ENCODE measurements at places on chromosomes 1 and 21.

DNA sequence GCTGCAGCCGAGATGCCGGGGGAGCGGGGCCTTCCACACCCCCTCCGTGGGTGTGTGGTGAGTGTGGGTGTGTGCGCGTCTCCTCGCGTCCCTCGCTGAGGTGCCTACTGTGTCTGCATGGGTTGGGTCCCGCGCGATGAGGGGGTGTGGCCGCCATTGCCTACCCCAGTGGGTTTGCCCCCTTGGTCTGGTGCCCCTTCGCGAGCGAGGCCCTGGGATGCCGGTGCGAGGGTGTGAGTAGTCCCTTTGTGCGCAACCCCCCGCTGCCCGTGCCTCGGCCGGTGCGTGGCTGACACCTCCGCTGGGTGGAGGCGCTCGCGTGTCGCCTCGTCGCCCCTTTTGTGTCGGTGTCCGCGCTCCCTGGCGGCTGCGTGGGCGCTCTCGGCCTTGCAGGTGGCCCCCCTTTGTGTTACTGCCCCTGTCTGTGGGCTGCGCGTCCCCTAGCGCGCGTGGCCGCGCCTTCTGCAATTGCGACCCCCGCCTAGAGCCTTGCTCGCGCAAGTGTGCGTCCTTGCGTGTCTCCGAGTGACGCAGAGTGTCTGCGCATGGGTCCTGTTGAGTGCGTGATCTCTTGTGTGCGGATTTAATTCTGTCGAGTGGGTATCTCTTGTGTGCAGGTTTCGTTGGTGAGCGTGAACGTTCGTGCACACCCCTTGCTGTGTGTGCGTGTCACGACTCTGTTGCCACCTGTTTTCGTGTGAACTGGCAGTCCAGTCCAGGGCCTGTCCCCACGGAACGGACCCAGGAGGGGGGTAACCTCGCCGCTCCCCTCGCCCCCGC, 553 bp downstream of the TTC3 start:
- peak; percentile 78 for DNase-seq

GRCh38 chr1:3734602-3735001, 17.6 kb upstream of the CCDC27 start:
- DNase-seq, result no peak

- DNase-seq, result no peak
Measured at GRCh38 chr1:99580451-99580850, 65.5 kb upstream of the PALMD start.

- DNase-seq, result no peak
Measured at GRCh38 chr1:59714966-59715365, 99.8 kb upstream of the HOOK1 start.

DNA sequence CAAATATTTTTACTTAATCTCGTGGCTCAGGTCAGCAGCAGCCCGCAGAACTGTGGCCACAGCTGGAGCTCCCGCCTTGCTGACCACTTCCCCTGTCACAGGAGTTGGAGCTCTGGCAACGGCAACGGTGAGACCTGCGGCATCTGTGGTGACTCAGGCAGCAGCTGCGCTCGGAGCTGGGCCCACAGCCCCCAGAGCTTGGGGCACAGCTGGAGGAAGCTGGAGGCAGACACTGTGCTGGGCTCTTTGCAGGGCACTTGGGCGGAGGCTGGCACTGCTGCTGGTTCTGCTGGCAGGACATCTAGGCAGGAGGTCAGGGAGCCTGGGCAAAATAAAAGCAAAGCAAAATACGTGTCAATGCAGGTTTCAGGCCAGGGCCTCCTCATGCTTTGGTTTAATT, at the start of gene LCE3A:
TSS of gene LCE3A (minus strand) at position 301 of the 400 bp plus-strand sequence. CDS start at position 301, 0 bp downstream.
- no peak for DNase-seq

DNA sequence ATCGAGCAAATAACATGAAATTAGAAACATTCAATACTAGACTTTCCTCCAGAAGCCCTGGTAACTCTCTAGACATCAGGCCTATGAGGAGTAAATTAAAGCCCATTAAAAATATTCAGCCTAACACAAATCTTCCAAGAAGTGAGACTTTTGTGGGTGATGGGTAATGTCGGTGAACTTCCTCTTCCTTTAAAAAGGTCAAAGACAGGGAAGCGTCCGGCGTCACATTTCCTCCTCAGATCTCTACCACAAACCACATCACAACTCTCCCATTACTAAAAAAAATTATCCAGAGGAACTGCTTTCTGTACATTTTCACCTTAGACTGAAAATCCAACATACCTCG, 1.4 kb downstream of the EIF4G3 start:
- DNase-seq, result peak; percentile 84

DNA sequence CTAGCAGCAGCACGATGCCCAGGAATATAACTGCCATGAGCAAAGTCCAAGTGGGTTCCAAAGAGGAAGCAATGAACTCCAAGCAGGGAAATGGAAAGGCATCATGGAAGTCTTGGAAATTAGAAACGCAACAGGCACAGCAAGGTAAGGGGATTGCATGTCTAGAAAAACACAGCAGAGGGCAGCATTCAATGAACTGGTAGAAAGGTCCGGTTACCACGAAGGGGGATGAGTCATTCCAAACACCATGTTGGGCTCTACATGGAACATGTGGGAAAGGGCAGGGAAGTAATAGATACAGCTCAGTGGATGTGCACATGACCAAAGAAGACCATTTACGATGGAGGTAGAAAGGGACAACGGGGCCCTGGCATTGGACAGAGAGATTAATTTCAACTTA, 36.4 kb downstream of the RXRG start:
- no peak for DNase-seq

DNA sequence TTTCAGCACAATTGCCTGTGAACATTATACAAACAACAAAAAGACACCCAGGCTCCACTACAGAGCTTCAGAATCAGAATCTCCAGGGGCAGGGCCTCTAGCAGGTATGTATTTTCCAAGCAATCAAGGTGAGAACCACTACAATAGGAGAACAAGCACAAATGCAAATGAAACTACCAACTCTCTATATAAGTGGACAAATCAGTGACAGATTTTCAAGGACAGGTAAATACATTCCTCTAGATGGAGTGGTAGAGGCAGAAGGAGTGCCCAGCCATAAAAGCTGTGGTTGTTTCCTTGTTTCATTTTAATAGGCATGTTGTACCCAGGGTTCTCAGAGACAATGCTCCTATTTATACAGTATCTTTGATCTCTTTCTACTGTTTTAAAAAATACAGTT, 20.1 kb upstream of the CCDC17 start:
- DNase-seq, result no peak

DNA sequence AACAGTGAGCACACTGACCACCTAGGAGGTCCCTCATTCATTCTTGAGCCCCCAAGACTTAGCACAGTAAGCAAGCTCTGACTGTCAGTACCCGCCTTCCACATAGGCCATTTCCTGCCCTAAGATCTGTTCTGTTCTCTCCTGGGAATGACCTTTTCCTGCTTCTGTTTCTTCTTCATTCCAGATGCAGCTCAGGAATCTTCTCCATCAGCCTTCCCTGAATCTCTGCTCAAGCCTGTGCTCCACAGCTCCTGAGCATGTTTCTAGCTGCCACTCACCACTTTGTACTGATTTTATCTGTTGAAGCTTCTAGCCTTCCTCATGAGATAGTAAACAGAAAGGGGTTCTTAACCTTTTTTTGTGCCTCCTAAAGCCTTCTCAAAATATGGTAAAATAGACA, 56.6 kb downstream of the ZNF281 start:
- no peak for DNase-seq

DNA sequence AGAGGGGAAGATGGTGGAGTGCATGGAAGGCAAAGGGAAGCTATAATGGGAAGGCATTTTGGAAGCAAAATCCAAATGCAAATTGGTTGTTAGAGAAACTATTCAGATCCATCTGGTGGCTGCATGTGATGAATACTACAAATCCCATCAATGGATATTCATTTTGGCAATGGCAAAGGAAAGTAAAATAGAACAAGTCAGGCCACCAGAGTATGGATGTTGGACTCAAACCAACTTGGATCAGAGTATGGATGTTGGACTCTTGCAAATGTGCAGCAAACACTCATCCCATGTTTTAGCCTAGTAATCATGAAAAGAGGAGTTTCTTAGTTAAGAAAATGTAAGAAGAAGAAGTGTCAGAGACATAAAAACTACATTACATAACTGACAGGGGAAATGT, 289.6 kb upstream of the DAB1 start:
- no peak for DNase-seq

DNA sequence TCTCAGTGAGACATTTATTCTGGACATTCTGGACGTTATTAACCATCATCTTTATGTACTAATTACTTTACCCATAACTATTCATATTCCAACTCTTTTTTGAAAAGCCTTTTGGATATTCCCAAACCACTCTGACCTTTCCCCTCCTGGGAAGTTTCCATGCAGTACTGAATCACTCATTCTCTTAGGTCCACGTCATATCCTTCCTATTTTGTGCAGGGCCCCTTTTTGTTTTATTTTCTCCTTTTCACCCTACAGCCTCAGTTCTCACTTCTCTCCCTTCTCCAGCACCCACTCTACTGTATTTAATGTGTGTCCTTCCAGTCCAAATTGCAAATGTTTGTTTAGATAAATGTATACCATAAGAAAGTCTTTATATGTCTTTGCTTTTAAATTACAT, 16.4 kb upstream of the ATP1A1 start:
- DNase-seq, result no peak

- no peak for DNase-seq
Measured at GRCh38 chr21:28640326-28640725, 352.4 kb downstream of the LTN1 start.

DNA sequence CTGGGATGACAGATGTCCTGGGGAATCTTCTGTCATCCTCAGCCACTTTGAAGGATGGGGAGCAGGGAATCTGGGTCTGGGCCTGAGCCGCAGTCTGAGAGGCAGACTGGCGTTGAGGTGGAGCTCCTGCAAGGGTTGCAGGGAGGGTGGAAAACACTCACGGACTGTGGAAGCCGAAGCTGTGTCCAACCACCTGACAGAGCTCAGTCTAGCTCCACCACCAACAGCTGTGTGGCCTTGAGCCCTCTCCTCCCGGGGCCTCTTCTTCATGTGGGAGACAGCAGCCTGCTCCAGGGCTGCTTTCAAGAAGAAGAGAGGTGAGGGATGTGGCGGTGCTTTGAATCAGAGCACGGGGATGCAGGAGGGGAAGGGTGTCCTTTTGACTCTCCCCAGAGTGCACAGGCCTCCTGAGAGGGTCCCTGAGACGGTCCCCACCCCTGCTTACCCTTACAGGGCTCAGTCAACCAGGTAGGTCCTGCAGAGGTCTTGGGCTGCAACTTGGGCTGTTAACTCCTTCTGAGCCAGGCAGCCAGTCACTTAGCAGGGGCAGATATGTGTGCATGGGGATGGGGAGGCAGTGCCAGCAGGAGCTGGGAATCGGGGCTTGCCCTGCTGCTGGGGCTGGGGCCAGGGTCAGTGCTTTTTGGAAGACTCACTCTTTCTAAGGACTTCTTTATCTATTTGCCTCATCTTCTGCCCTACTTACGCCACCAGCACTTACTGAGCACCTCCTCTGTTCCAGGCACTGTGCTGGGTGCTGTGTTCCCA, 216.3 kb downstream of the PTPRU start:
- DNase-seq, result no peak

GRCh38 chr1:204104331-204105130, 31.6 kb downstream of the SOX13 start:
- DNase-seq, result peak; percentile 31

- DNase-seq, result no peak
Measured at GRCh38 chr1:90782046-90782445, 64.9 kb upstream of the BARHL2 start.

GRCh38 chr1:230171356-230172015, 104.4 kb downstream of the GALNT2 start:
- DNase-seq, result no peak

- DNase-seq, result no peak
Measured at GRCh38 chr1:43841321-43842174, 92.1 kb upstream of the ARTN start.

- no peak for DNase-seq
Measured at GRCh38 chr21:37490084-37490483, 123.5 kb downstream of the DYRK1A start.

DNA sequence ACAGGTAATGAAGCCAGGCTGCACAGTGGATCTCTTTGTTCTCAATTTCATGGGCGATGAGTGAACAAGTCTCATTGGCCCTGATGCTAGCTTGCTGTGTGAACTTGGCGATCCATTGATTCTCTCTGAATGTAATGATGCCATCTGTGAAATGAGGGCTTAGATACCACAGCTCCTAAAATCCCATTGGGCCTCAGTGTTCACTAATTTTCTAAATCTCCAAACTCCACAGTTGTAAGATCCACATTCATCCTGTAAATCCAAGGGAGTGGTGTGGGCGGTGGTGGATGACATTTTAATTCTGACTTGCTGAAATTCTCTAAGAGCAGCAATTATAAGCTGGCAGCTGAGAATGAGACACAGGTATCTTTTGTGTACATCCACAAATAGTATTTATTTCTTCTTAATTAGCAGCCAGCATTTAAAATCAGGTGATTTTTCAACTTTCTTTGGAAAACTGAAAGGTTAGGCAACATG, 9.6 kb upstream of the ACTL8 start:
- DNase-seq, result no peak

GRCh38 chr1:161486806-161487741, 18.2 kb upstream of the FCGR2A start:
- DNase-seq, result peak; percentile 59

- no peak for DNase-seq
Measured at GRCh38 chr1:180953291-180954004, 40.8 kb downstream of the KIAA1614 start.

DNA sequence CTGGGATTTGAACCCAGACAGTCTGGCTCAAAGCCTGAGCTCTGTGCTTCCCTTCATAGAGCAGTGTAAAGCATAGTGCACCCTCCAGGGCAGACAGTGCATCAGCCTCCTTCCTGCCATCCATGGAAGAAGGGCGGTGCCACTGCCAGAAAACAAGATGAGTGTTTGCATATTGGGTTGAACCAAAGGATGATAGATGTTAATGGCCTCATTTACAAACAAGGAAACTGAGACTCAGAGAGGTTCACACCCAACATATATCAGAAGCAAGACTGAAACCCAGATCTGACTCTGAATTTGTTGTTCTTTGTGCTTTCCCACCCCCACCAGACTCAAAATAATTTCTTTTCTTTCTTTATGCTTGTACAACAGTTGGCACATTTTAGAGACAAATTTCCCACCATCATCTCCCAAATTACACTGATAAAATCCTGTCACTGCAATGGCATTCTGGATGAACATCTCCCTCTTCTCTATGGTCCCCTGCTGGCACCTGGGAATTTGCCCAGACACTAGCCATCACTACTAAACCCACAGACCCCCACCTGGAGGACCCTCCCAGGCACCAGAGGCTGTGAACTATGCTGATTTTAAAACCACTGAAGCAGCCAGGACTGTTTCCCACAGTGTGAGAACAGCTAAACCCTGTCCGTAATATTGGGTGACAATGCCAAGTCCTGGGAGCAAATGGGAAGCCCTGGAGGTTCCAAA, 45.4 kb upstream of the MPZL1 start:
- no peak for DNase-seq

DNA sequence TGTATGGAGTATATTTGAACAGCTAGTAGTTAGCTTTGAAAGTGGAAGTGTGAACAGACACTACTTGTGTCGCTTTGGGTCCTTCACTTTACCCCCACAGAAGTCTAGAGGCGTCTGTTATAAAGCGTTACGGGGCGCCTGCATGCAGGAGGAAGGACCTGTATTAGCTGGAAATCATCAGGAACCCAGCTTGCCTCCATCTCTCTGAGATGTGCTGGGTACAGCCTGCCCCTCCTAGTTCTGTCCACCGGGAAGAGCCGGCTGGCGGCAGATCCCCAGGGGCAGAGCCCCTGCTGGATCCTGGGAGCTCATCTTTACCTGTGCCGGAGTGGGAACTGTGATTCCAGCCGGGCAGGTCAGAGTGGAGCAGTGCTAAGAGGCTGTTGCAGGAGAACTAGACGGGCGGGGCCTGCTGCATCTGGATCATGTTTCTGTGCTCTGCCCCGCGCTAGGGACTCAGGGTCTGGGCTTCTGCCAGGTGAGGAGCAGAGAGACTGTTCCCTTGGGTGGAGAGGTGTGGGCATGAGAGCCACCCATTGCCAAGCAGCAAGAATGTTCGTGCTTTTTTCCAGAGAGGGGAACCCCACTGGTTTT, 22.3 kb upstream of the SPSB1 start:
- no peak for DNase-seq

Data from CD4-positive, alpha-beta T cell treated with Interferon alpha-2 for 1 hour (primary cell).